T1000 (cell line): ENCODE measurements at places on chromosomes 6 and 20.

GRCh38 chr6:10720265-10720959 is 2.5 kb upstream of the TMEM14C start:
- DNase-seq: no peak

DNA sequence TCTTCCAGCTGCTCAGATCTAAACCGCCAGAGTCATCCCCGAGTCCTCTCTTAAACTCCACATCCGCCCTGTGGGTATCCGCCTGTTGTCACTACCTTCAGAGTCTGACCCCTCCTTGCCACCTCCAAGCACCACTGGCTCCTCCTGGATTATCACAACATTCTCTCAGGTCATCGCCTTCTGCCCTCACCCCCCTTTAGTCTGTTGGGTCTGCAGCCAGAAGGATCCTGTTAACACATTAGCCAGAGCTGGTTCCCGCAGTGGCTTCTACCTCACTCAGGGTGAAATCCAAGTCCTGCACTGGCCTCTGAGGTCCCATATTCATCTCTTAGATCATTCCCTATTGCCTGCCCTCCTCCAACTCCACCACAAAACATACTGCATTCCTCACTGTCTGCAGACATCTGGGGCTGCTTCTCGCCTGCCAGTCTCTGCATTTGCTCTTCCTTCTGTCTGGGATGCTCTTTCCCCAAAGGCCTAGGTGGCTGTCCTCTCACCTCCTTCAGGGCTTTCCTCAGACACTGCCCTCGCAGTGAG is 34.1 kb downstream of the TNXB start:
- no peak for DNase-seq

DNA sequence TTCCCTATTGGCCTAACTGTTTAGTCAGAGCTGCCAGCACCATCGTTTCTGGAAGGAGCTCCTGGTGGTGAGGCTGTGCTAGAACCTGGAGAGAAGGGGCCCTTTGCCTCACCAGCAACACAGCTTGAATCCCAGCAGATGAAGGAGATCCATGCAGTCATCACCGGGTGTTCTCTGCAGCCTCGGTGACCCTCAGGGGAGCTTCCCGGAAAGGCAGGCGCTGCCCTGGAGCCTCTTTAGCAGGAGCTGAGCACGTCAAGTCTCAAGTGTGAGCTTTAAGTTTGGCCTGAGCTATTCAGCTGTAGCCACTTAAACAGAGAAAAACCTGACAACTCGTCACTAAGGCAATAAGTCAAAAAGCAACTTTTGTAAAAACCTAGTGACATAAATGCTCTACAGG is 181.2 kb upstream of the FOXQ1 start:
- no peak for DNase-seq

DNA sequence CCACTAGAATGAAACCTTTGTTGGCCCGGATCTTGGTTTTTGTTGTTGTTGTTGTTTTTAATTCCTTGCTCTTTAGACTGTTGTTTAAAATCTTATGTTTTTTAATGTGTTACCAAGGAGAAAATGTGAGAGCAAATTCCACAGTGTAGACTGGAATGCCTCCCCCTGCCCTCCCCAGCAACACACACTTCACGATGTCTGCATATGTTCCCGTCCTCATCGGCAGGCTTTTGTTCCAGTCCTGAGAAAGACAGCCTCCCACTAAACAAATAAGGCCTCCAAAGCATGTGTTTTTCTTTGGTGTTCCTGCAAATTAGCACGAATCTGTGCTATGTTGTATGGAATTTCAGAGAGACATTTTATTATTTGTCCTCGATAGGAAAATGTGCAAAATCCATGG is 263.3 kb upstream of the QKI start:
- DNase-seq: no peak

GRCh38 chr6:162699961-162700360 is 27.6 kb downstream of the PRKN start:
- DNase-seq: no peak

DNA sequence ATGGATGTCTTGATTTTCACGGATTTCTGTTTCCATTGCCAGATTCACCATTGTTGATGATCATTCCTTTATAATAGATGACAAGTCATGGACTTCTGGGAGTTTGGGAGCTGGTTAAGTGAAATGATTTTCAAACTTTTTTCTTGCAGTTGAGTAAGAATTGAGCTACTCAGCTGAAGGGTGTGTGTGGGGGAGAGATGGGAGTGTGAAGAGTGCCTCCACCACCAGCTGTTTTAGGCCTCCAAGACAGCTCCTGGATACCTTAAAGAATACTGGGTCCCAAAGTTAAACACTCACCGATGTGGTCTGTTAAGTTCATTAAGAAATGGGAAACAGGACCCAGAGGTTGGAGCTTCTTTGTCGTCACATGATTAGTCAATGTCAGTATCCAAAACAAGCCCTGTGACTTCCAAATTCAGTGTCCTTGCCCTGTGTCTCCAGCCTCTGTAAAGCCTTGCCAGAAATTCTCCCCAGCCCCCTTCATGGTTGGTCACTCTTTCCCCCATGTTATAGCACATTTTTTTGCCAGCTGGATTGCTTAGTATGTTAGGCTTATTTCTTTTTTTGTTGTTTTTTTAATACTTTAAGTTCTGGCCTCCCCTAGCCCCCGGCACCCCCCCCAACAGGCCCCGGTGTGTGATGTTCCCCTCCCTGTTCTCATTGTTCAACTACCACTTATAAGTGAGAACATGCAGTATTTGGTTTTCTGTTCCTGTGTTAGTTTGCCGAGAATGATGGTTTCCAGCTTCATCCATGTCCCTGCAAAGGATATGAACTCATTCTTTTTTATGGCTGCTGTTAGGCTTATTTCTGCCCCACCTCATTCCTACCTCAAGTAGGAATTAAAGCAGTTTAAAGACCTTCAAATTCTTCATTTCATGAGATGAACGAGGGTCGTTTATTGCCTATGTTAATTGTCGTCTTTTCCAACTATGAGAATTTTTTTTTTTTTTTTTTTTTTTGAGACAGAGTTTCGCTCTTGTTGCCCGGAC is 26.9 kb downstream of the BICRAL start:
- no peak for DNase-seq

DNA sequence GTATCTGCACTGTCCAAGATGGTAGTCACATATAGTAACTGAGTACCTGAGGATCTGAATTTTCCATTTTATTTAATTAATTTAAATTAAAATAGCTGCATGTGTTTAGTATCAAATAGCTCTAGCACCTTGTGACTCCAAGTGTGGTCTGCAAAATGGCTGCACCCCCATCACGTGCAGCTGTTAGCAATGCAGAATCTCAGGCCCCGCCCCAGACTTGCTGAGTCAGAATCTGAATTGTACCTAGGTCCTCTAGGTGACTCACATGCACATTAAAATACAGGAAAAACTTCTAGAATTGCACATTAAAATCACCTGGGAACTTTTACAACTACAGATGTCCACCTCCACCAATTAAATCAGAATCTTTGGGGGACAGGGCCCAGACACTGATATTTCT is 19.2 kb upstream of the FAM83C start:
- no peak for DNase-seq

- DNase-seq: no peak
Measured at GRCh38 chr20:45017281-45017680, 51.0 kb downstream of the STK4 start.

DNA sequence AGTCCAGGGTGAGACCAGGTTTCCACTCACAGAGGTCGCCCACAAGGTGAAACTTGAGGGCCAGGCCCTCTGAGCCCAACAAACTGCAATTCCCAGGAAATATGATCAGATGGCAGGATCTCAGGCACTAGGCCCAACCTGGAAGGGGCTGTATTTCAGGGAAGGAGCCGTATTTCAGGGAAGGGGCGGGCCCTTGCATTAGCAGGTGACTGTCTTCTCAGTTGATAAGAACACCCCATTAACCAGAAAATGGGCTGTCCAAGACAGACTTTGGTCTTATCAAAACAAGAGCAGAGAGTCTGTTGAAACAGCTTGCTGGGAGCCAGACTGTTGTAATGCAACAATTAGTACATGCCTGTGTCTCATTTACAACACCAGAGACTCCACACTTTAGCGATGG is 10.9 kb upstream of the BNIP5 start:
- DNase-seq: no peak

DNA sequence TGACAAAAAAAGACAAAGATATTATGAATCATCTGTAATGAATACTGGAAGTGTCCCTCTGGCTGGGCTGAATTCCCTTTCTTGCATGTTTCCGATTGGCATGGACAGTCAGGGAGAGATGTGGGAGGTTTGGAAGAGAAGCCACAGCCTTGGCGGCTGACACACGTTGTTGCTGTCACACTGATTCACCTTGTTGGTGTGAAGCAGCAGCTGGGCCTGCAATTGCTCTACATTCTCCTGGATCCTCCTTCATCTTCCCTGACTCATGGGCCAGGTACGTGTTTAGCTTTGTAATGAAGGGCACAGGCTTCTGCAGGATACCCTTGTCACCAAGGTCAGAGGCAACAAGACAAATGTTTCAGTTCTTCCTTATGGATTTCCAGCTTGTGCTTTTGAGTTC is 13.4 kb upstream of the SMIM8 start:
- DNase-seq: no peak

GRCh38 chr6:146984251-146984924 is 219.8 kb upstream of the STXBP5 start:
- DNase-seq: no peak

DNA sequence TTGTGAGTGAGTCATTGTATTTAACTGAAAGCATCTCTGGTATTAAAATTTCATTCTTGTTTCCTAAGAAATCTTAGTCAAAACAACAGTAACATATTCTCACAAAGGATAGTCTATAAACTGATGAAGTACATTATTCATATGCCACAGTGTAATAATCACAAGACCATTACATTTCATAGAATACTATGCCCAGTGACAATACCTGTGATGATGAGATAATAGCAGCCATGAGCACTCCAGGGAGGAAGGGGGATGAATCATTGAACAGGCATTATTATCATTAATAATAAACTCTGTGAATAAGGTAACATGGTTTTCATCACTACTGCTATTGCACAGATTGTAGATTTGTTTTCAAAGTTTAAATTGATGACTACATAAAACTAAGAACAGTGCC is 667.9 kb downstream of the EPM2A start:
- DNase-seq: no peak

GRCh38 chr6:12264671-12265070 is 25.5 kb upstream of the EDN1 start:
- DNase-seq: no peak

- DNase-seq: no peak
Measured at GRCh38 chr6:92608751-92609150, 810.6 kb downstream of the EPHA7 start.

GRCh38 chr6:157294654-157295053 is 28.7 kb downstream of the TMEM242 start:
- DNase-seq: no peak
